ENCODE measurements at places on chromosomes 12 and 14.

- no peak for DNase-seq
Measured at GRCh38 chr12:12116677-12117076, 45.9 kb downstream of the BCL2L14 start.

DNA sequence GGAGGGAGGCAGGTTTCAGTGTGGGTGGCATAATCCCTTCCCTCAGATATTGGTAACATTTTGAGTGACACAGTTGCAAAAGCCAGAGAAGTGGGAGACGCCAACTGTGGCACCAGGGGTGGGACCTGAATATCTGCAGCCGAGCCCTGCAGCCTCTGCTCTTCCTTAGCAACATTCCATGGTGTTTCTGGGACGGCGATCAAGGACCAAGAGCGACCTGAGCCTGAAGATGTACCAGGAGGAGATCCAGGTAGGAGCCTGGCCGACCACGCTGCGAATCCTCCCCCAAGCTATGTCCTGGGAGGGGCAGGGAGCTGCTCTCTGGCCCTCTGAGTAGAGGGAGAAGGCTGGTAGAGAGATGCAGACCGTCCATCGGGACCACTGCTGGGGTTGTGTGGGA is 41.8 kb downstream of the SLC8B1 start:
- no peak for DNase-seq

GRCh38 chr12:117903110-117903840 is 65.5 kb downstream of the KSR2 start:
- no peak for DNase-seq

DNA sequence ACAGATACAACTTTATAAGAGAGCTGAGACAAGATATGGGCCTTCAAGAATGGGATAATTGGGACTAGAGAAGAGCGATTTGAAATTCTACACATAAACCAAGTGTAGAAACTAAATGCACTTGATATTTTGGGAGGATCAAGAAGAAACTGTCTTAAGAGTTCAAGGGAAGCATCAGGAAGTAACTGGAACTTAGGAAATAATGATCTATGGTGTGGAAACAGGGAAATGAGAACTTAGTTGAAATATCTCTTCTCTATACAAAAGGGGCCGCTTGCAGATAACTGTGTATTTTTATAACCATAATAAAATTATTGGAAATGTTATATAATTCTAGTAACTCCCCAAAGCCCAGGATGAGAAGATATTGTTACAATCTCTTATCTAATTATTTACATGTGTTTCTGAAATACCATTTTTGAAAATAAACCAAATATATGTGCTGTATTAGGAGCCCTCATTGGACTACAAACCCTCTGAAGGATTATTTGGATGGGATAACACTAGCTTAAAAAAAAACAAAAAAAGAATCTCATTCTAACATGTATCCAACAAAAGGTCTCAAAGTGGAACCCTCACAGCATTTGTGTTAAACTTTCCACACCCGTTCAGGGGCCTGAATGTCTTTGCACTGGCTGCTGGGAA is 84.7 kb upstream of the FLRT2 start:
- no peak for DNase-seq

DNA sequence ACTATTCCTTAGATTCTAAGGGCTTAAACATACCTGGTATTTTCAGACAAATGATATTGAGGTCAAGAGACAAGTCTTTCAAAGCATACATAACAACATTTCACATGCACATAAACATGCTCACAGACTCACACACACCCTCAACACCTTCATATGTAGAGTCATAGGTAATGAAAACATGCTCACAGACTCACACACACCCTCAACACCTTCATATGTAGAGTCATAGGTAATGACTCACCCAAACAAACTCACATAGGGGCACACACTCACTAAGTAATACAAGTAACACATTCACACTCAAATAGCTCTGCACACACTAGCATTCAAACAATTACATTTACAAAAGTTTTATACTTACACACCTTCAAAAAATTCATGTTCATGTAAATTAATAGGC is 975.5 kb downstream of the TMEM121 start:
- DNase-seq, result no peak

DNA sequence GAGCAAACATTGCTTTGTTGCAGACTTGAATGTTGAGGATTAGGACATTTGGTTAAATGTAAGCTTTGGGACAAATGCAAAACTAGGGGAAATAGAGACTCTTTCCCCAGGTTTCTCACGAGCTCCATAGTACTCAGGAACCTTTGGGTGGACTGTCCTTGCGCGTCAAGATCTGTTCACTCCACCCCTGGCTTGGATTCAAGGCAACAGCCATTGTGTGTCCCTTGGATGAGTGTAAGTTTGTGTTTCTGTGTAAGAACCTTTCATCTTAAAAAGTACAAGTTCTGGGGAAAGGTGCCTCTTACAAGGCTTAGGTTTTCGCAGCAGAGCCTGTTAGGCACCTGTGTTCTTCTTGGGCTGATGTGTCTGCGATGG is 3.7 kb downstream of the SUSD6 start:
- DNase-seq, result peak; percentile 45

All from hematopoietic multipotent progenitor cell treated with erythropoietin and hydrocortisone succinate and interleukin-3 and kit ligand, for 15 days (in vitro differentiated cells).